Right atrium auricular region (tissue), 2 donors: ENCODE measurements at places on chromosomes 1 and 21. TPM values are rescaled to one million over a fixed set of nuclear protein-coding genes. Genes with fewer than 3 reads are reported as not detected.

DNA sequence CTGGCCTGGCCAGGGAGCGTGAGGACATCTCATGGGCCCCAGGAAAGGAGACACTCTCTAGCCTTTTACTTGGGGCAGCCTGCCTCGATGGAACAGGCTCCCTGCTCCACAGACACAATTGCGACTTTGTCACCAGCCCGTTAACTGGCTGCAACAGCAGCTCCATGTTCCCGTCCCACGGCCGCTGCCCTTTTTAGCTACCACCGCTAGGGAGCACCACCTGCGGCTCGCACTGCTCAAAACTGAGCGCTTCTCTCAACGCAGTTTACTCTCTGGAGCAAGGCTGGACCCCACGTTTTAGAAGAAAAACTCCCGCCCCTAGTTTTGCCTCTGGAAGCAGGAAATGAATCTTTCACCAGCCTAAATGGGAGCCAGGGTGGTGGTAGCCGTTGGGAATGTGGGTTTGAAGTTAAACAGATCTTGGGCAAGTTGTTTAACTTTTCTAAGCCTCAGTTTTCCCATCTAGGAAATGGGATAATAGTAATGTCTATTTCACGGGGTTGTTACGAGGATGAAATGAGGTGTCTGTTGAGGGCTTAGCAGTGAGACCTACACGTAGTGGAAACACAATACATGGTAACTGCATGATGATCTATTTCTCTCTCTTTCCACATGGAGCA is 3.5 kb upstream of the LRRC38 start:
- H3K4me3 ChIP-seq = no peak overlapping the region
- H3K36me3 ChIP-seq = no peaks in the 10 kb centered on the region
- H3K27me3 ChIP-seq = no peaks in the 10 kb centered on the region
- DNase-seq = no peak
- peaks cover 15% of the 10 kb centered on the region for H3K4me1 ChIP-seq
- no peak overlapping the region for H3K27ac ChIP-seq

The RGS4 gene
- total RNA-seq = 1.5 TPM

The PPT1 gene
- 34.6 TPM for total RNA-seq

The CCDC190 gene
- 0.28 TPM for total RNA-seq

GRCh38 chr1:219659005-219659600 is 46.2 kb upstream of the ZC3H11B start:
- no peak overlapping the region for H3K27ac ChIP-seq
- H3K36me3 ChIP-seq = no peaks in the 10 kb centered on the region
- DNase-seq = no peak
- H3K4me1 ChIP-seq = peaks cover 16% of the 10 kb centered on the region

The ADPRS gene
- total RNA-seq = 24.3 TPM

The C1orf226 gene
- 3.0 TPM for total RNA-seq

The FCGR3A gene
- 39.1 TPM for total RNA-seq

The CR2 gene
- not detected for total RNA-seq

The TLCD4 gene
- 33.6 TPM for total RNA-seq

- no peaks in the 10 kb centered on the region for H3K27me3 ChIP-seq
- H3K36me3 ChIP-seq = peaks cover 4% of the 10 kb centered on the region
- no peak overlapping the region for H3K27ac ChIP-seq
- H3K4me3 ChIP-seq = no peak overlapping the region
- no peaks in the 10 kb centered on the region for H3K4me1 ChIP-seq
Observed at GRCh38 chr1:184843732-184844495, 89.3 kb upstream of the EDEM3 start.

The BRDT gene
- not detected for total RNA-seq

The SLC44A5 gene
- 2.0 TPM for total RNA-seq

GRCh38 chr1:23804183-23804835 is 3.8 kb upstream of the GALE start:
- no peaks in the 10 kb centered on the region for H3K4me1 ChIP-seq
- DNase-seq = no peak
- no peak overlapping the region for H3K27ac ChIP-seq

GRCh38 chr1:177848577-177848976 is 121.3 kb downstream of the SEC16B start:
- no peak overlapping the region for H3K4me3 ChIP-seq
- no peak for DNase-seq
- no peak overlapping the region for H3K27ac ChIP-seq

DNA sequence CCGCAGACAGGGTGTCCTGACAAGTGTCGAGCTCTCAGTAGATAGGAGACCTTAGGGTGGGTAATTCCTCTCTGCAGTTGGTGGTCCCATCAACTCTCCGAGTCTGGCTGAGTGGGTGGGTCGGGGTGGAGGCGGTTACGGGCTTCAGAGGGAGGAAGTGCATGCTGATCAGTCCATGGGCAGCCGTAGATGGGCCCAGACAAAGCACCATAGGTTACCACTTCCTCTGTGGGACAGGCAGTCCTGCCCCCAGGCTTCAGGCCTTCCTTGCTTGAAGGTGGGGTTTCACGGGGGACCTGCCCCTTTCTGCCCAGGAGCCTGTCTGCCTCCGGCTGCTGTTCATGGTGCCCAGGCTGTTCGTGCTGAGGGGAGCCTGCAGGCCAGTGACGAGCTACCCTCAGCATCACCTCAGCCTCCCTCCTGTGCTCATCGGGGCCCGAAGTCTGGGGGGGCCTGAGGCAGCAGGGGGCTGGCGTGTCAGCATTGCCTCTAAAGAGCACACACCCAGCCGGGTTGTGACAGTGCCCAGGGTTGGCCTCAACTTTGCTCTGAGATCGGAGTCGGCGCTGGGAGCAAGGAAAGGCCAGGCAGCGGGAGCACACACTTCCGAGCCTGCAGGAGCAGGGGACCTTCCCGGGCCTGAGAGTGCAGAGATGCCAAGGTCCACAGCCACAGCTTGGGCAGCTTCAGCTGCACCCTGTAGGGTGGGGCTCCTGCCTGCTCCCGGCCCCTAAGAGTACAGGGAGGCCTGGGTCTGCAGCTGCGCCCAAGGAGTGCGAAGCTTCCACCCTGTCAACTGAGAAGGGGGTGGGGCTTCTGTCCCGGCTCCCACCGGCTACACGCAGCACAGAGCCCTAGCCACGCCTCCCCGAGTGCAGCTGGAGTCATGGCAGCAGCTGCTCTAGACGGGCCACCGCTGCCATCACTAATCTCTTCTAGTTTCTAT is 225.4 kb upstream of the NRIP1 start:
- no peak for DNase-seq
- no peaks in the 10 kb centered on the region for H3K36me3 ChIP-seq
- no peaks in the 10 kb centered on the region for H3K4me1 ChIP-seq
- H3K27ac ChIP-seq = no peak overlapping the region
- H3K27me3 ChIP-seq = no peaks in the 10 kb centered on the region

The RIPPLY3 gene
- total RNA-seq = not detected

The TTLL7 gene
- total RNA-seq = 10.8 TPM

The SAMD11 gene
- 6.4 TPM for total RNA-seq

GRCh38 chr1:197463142-197463541 is 195.1 kb downstream of the CRB1 start:
- no peak overlapping the region for H3K27ac ChIP-seq
- no peaks in the 10 kb centered on the region for H3K4me1 ChIP-seq
- no peak overlapping the region for H3K4me3 ChIP-seq
- no peak for DNase-seq

DNA sequence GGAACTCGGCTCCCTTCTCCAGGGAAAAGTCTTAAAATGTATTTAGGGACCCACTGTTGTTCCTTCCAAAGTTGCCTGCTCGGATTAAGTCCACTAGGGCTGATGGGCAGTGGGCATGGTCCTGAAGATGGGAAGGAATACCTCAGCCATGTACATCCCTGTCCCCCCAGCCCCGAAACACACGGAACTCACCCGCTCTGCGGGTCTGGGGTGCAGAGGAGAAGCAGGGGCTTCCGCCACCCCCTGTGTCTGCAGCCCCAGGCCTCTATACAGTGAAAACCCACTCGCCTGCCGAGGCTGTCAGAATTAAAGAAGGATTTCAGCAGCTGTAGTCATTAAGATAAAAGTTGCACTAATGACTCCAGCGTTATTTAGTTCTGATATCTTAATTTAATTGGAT is 212.6 kb upstream of the VAMP3 start:
- no peak overlapping the region for H3K4me3 ChIP-seq
- DNase-seq = no peak
- H3K36me3 ChIP-seq = no peaks in the 10 kb centered on the region
- no peaks in the 10 kb centered on the region for H3K27me3 ChIP-seq
- peaks cover 55% of the 10 kb centered on the region for H3K4me1 ChIP-seq

DNA sequence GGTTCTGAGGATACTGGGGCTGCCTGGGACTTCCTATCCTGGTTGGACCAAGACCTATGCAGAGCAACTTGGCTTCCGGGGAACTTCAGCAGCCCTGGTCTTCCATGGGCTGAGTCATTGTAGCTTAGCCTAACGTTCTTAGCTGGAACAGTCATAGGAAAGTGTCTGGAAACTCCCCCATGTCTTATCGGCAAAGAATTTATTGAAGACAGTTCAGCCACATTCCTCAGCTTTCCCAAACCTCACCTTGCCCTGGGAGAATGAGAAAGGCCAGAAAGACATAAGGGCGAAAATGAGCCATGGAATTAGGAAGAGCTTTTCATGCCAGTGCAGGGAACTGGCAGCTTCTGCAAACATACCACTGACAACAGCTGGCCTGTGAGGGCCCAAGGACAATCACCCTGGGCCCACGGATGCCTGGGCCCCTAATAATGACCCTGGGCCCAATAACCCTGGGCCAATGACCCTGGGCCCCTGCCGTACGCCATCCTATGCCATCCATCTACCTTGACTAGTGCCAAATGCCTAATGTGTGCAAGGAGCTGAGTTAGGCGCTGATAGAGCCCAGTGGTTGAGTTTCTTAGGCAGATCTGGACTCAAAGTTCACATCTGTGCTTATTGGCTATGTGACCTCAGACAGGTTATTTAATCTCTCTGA is 114.4 kb upstream of the GADD45A start:
- H3K4me1 ChIP-seq = no peaks in the 10 kb centered on the region
- H3K36me3 ChIP-seq = no peaks in the 10 kb centered on the region
- no peak for DNase-seq
- no peak overlapping the region for H3K4me3 ChIP-seq
- H3K27ac ChIP-seq = no peak overlapping the region

The CFAP74 gene
- total RNA-seq = not detected
